ENCODE measurements at places on chromosomes 5 and 9.

DNA sequence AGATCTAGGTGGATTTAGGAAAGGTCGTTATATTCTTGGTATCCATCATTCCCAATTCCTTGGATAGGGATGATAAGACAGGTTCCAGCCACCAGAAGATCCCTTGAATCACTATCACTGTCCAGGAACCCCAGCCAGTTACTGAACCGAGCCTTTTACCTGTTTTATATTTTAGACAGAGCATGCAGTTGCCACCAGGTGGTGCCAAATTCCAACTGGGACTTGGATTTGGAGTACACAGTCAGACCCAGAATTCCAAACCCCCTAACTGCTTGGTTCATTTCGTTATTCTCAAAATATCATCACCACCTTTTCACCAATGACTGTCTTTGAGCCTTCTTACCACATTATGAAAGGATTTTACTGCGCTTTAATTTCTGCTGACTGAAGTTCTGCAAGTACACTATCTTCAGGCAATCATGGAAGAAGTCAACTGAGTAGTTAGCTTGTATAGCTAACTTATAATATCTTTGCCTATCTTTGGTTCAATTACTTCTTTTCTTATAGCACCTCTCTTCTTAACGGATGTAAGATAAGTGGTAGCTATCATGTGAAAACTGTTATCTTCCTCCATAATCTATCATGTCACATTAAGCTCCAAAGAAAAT lies 191.8 kb downstream of the PRR16 start:
- peak; percentile 3 for DNase-seq

- DNase-seq = no peak
Measured at GRCh38 chr5:57613741-57614140, 131.1 kb upstream of the ACTBL2 start.

DNA sequence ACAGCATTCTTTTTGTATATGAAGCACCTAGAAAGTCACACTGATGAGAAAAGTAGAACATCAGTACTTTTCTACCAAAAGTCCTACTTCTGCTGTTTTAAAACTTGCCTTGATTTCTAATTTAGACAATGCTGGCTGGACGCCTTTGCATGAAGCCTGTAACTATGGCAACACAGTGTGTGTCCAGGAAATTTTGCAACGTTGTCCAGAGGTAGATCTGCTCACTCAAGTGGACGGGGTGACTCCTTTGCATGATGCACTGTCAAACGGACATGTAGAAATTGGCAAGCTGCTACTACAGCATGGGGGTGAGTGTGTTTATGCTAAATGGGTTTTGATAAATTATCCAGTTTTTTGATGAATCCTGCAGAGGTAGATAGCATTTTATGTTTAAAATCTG lies 73.5 kb downstream of the SLF1 start:
- DNase-seq = no peak

DNA sequence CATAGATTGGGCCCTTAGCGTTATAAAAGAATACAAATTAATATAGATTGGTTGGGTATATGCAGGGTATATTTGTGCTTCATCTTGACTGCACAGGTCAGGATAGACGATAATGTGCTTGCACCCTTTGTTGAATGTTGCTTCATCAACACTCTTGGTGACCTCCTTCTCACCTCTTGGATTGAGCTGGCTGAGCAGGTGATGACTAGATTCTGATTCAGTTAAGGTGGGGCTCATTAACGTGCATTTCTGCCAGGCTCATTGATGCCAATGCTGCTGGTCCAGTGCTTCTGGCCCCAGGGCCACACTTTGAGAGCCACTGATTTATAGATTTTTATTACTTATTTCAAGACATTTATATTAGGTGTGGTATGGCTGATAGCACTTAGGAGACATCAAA lies 27.7 kb downstream of the PCSK5 start:
- no peak for DNase-seq
